Urothelium cell line (cell line): ENCODE measurements at places on chromosomes 1 and 21.
A peak's percentile ranks its signal among the peaks of the same experiment; 100 is the strongest.

GRCh38 chr1:47918257-47918867, 78.8 kb downstream of the TRABD2B start:
- no peak for DNase-seq

DNA sequence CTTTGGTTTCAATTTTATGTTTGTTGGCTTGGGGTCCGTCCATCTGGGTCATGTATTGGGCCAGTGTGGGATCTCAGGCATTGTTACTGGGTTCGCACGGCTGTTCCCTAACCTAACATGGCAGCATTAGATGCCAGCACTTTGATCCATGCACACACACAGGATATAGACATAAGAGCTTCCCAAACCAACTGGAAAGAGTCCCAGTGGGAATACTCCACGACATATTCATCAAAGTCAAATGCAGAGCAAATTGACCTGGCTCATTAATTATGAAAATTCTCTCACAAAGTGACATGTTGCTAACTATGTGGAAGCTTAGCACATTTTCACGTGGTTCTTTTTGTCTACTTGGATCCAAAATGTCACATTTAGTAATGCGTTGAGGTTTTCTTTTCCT, 130.4 kb downstream of the SETD4 start:
- DNase-seq: no peak

GRCh38 chr1:90926971-90927370, 94.9 kb downstream of the ZNF644 start:
- no peak for DNase-seq

GRCh38 chr1:243416495-243416894, 160.7 kb downstream of the SDCCAG8 start:
- DNase-seq: no peak

DNA sequence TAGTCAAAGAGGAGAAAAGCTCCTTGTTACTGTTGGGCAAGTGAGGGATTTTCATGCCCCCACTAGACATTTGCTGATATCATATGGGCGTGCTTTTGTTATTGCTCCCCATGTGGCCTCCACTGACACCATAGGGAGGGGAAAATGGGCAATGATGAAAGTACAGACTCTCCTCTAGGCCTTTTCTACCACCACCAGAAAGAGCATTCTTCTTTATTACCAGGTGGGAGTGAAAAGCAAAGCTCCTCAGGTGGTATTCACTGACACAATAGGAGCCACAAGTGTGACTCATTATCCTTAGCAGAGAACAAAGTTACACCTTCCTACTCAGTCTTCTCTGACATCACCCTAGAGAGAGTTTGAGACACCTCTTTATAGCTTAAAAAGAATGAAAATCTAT, 667.1 kb downstream of the LTN1 start:
- DNase-seq: no peak

DNA sequence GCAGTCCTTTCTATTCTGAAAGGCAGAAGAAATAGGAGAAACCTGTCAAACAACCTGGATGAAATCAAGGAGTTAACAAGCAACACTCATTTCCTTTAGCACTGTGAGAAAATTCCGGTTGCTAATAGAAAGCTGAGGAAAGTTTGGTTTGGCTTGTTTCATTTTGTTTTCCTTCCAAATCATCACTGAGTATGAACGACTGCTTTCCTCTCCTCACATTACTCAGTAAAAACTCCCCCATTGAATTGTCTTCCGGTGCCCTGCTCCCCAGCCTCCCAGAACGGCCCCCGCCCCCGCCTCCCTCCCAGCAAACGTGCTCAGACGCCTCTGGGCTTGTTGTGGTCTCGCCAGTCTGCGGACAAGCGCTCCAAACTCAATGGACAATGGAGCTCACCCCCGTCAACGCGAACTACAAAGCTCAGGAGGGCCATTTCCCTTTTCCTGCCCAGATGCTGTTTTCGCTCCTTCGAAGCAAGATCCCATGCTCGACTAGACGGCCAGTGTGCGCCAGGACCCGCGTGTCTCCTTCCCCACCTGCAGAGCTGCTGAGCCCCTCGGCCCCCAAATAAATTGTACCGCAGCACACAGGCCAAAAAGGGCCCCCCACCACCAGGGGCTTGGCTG, 747 bp downstream of the STX6 start:
- DNase-seq: peak; percentile 68

DNA sequence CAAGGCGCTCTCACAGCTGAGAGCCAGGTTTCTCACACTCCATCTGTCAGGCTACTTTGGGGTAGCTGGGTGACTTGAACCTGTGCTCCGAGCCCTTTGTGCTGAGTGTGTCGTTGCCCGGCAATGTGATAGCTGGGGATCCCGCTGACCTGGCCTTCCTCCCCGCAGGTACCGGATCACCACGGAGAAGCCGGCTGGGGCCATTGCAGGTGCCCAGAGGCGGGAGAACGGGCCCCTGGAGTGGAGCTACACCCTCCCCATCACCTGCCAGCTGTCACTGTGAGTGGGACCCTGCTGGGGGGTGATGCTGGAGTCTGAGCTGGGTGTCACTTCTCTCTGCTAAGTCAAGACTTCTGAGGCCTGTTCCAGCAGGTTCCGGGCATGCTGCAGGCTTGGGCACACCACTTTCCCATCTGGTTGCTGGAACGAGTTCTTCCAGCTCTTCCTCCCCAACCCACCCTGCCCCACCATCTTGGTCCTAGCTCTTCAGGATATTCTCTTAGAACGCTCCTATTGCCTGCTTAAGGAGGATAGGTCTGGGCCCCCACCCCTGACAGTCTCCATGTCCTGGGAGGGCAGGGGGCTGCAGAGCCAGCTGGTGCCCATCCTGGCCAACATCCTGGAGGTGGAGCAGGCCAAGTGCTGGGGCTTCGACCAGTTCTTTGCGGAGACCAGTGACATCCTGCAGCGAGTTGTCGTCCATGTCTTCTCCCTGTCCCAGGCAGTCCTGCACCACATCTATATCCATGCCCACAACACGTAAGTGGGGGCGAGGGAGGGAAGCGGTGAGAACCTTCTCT, 7.5 kb downstream of the IKBKE start:
- no peak for DNase-seq

DNA sequence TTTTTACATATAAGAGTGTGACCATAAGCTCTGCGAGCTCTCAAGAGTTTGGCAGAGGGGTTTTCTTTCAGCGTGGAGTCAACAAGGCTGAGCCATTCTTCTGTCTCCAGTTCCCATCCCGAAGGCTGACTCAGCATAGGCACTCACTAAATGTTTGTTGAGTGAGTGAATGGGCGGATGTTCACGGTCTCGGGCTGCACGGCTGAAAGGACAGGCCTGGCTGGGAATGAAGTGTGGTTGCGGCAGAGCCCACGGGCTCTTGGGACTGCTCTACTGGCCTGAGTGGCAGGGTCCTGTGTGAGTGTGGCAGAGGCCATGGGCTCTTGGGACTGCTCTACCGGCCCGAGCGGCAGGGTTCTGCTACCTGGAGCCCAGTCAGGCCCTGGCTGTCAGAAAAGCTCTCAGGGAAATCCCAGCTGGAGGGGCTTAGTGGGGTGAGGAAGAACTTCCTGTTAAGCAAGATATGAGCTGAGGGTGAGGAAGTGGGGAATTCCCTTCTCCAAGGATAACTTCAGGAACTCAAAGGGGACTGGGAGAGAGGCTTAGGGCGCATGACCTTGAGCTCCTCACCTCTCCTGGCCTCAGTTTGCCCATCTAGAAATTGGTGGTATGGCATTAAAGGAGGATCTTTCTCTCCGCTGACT, 56.6 kb upstream of the C1orf174 start:
- DNase-seq: peak; percentile 43

GRCh38 chr1:2126331-2127186, 68.0 kb downstream of the FAAP20 start:
- DNase-seq: no peak

GRCh38 chr1:5977494-5978444, 14.5 kb downstream of the NPHP4 start:
- no peak for DNase-seq

GRCh38 chr1:246271516-246271915, 235.6 kb downstream of the SMYD3 start:
- no peak for DNase-seq

DNA sequence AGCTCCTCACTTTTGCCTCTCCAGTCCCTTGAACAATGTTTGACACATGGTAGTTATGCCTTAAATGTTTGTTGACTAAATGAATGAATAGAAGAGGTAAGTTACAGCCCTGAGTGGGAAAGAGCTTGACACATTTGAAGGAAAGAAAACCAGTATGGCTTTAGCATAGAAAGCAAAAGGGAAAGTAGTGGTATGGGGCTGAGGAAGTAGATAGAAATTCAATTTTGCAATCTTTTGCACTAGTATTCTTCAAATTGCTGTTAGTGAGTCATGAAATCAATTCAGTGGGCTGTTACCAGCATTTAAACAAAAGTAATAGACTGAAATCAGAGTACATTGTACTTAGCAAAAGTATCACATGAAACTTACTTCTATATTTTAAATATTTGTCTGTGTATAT, 21.1 kb downstream of the PLA2G4A start:
- DNase-seq: no peak

DNA sequence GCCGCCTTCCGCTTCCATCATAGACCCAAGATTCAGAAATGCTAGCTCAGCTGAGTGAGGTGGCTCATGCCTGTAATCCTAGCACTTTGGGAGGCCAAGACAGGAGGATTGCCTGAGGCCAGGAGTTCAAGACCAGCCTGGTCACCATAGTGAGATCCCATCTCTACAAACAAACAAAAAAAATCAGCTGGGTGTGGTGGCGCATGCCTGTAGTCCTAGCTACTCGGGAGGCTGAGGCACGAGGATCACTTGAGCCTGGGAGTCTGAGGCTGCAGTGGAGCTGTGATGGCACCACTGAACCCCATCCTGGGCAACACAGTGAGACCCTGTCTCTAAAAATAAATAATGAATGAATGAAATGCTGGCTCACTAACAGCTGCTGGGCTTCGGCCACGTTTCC, 39.7 kb downstream of the TOMM20 start:
- DNase-seq: no peak
